SK-N-MC (cell line): ENCODE measurements at places on chromosomes 6 and 20.

DNA sequence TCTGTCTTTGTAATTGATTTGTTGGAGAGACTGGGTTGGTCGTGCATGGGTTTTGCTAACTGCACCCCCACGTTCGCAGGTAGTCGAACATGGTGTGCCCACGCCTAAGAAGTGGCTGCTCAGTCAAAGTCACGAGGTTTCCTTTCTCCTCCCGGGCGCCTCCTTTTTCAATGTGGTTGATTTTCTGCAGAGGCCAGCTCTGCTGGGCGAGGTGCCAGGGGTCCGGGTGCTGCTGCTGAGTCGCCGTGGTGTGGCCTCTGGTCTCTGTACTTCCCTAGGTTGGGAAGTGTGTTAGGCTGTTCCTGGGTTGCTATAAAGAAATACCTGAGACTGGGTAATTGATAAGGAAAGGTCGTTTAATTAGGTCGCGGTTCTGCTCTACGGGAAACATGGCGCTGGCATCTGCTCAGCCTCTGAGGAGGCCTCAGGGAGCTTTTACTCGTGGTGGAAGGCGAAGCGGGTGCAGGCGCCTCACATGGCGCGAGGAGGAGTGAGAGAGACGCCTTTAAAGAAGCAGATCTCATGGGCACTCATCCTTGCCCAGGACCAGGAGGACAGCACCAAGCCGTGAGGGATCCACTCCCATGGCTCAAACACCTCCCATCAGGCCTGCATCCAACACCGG, 14.1 kb downstream of the OSBPL2 start:
- no peak for DNase-seq

DNA sequence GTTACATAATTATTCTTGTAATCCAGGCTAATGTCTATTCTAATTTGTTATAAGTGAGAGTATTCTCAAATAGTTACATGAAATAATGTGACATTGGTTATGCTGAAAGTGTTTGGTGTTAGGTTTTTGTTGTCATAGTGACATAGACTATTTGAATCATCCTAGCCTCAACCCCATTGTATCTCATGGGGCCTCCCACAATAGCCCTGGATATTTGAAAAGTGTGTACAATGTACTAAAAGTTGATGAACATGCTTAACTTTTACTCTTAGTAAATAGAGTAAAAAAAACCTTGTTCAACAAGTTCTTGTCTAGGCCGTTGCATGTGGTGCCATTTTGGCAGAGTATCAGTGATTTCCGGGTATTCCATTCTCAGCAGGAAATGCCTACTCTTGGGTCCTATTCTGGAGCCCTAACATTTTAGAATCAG, 83.0 kb downstream of the RTN4IP1 start:
- no peak for DNase-seq

GRCh38 chr6:160000280-160000704, 31.4 kb downstream of the IGF2R start:
- no peak for DNase-seq

DNA sequence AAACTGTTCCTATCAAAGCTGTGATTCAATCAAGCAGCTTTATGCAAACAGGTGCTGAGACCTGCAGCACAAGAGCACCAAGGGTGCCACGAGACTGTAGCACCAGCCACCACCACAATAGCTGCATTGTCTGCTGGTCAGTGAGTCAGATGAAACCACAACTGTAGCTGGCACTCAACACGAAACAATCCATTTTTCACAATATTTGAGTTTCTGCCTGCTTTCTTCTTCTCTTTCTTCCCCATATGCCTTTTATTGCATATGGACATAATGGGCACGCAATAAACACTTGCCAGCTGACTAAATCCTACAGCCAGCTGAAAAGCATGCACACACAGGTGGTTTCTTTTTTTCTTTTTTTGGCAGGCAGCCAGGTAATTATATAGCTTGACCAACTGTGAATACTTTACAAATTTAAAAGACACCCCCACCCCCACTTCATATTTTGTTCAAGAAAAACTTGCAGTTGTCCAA, 16.6 kb downstream of the SLC2A12 start:
- no peak for DNase-seq
